CD4-positive, alpha-beta memory T cell (primary cell): ENCODE measurements at places on chromosomes 7 and 10. TPM values are rescaled to one million over a fixed set of nuclear protein-coding genes. Genes with fewer than 3 reads are reported as not detected.

GRCh38 chr10:125165584-125166573 is 5.5 kb upstream of the CTBP2 start:
- no peak overlapping the region for H3K4me3 ChIP-seq
- no peaks in the 10 kb centered on the region for H3K27me3 ChIP-seq
- no peak for DNase-seq
- H3K27ac ChIP-seq: no peak overlapping the region
- H3K4me1 ChIP-seq: no peaks in the 10 kb centered on the region

- H3K27me3 ChIP-seq: no peaks in the 10 kb centered on the region
- no peaks in the 10 kb centered on the region for H3K36me3 ChIP-seq
- H3K4me3 ChIP-seq: no peak overlapping the region
- H3K4me1 ChIP-seq: no peaks in the 10 kb centered on the region
- DNase-seq: no peak
Measured at GRCh38 chr10:34908481-34908880, 93.4 kb upstream of the PARD3 start.

GRCh38 chr7:52781250-52781649 is 254.2 kb upstream of the POM121L12 start:
- no peak overlapping the region for H3K4me3 ChIP-seq
- no peaks in the 10 kb centered on the region for H3K27me3 ChIP-seq
- no peaks in the 10 kb centered on the region for H3K4me1 ChIP-seq
- no peak overlapping the region for H3K27ac ChIP-seq
- no peaks in the 10 kb centered on the region for H3K36me3 ChIP-seq
- no peak for DNase-seq

DNA sequence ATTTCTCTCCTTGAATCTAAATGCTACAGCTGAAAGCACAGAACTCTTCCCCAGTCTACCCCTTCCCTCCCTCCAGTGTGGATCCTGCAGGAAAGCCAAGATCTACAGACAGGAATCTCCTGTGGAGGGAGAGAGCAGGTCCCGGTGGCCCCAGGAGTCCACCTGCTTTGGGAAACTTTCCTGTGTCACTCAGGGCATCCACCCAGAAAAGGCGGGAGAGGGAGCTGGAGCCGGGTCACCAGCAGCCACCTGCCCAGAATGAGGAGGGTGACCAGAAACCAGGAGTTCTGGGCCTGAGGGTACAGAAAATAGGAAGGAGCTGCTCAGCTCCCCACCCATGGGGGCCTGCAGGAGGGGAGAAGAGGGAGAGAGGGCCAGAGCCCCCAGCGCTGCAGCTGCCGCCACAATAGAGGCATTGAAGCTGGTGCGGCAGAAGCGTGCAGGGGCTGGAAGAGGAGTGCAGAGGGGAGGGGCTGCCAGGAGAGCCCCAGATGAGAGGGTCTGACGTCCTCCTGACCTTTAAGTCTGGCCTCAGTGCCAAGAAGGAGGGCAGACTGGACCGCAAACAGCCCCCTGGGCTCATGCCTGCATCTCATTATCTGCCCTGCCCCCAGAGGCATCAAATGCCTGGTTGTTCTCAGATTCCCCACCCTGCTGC is 56.3 kb upstream of the TMEM72 start:
- H3K36me3 ChIP-seq: no peaks in the 10 kb centered on the region
- no peaks in the 10 kb centered on the region for H3K4me1 ChIP-seq
- no peak overlapping the region for H3K4me3 ChIP-seq
- no peak overlapping the region for H3K27ac ChIP-seq
- no peaks in the 10 kb centered on the region for H3K27me3 ChIP-seq
- no peak for DNase-seq

GRCh38 chr10:31134311-31134952 is 102.8 kb upstream of the ZNF438 start:
- no peaks in the 10 kb centered on the region for H3K36me3 ChIP-seq
- H3K27me3 ChIP-seq: no peaks in the 10 kb centered on the region
- no peak for DNase-seq
- H3K4me1 ChIP-seq: peaks cover 37% of the 10 kb centered on the region

DNA sequence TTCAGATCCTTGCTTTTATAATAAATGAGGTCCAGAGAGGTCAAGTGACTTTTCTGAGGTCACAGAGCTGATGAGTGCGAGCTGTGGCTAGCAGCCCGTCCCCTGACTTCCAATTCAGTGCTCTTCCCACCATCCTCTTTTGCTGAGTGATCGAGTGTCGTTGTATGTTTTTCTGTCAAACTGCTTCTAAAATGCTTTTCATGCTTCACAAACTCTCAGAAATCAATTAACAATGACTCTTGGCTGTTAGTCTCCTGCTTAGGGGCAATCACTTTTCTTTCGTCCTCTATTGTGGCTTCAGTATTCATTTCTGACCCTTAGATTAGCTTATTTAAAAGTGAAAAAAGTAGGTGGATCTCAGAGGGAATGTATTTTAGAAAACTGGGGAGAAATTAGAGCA is 423.7 kb downstream of the DPP6 start:
- no peak overlapping the region for H3K4me3 ChIP-seq
- H3K4me1 ChIP-seq: no peaks in the 10 kb centered on the region
- H3K27ac ChIP-seq: no peak overlapping the region
- H3K36me3 ChIP-seq: no peaks in the 10 kb centered on the region
- H3K27me3 ChIP-seq: no peaks in the 10 kb centered on the region

DNA sequence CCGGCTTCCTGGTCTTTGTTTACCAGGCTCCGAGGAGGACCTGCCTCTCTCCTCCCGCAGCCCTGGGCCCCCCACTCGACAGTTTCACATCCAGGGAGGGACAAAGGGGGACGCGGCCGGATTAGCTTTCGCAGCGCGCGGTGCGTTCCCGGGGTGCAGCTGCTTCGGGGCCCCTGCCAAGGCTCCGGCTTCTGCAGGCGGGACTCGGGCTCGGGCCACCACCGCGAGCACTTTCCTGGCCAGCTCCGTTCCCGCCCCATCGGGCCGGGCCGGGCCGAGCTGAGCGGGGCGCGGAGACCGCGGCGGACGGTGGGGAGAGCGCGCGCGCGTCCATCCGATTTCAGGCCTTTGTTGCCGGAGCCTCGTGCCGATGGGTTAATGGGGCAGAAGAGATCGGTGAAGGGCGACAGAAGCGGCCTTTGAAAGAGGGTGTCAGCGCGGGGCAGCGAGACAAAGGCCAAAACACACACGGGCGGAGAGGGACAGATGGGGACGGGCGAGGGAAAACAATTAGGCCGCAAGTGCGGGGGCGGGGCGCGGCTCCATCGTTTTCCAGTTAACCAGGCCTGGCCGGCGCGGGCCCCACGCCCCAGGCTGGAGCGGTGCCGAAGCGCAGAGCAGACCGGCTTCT is 8.5 kb upstream of the UNCX start:
- DNase-seq: no peak
- H3K4me3 ChIP-seq: no peak overlapping the region
- H3K36me3 ChIP-seq: no peaks in the 10 kb centered on the region
- H3K27me3 ChIP-seq: peaks cover 53% of the 10 kb centered on the region
- H3K27ac ChIP-seq: no peak overlapping the region

DNA sequence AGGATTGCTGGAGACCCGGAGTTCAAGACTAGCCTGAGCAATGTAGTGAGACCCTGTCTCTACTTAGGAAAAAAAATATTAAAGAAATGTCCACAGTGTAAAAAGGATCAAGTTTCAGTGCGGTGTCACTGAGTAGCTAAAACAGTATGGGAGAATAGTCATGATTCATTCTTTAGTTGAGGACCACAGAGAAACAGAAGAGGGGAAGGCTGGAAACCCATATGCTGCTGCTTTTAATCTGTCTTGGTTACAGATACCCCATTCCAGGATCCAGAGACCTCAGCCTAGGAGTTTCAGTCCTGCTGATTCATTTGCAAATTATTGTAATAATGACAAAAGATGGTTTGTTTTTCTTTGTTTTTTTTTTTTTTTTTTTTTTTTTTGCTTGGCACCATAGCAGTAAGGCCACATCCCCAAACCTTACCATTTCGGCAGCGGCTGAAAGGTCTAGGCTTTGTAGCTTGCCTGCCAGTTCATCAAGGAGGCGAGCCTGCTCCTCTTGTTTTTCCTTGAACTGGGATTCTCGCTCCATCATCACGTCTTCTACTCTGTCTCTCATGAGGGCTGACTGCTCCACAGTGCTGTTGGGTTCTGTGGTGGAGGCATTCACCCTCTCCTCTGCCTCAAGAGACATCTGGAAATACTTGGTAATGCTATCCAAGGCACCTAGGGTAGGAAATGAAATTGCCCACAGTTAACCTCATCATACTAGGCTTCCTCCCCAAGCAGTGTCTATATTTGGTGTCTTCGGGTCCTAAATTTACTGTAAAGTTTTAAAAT is 44.2 kb downstream of the DLD start:
- no peak overlapping the region for H3K27ac ChIP-seq
- no peak for DNase-seq

DNA sequence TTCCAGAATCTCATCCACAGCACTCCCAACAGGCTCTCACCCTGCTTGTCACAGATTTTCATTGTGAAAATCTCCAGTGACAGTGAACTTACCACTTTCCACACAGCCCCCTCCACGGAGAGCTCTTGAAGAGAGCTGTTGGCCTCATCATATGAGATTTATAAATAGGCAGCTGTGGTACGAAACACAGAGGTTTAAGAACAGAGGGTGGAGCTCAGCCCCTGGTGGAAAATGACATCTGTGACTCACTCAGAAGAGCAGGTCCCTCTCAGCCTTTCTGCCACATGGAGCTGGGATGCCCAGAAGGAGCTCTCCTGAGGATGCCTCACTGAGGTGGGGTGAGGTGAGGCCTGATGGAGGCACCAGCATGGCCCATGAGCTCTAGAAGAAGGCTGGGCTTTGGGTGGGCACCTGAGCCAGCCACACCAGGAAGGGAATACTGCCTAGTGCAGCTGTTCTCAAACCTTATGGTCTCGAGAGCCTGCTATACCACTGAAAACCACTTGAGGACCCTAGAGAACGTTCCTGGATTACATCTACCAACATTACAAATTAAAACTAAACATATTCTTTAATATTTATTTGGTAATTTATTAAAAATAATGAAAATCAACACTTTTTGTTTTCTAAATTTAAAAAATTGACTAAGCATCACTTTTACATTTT is 25.8 kb upstream of the EEPD1 start:
- H3K27ac ChIP-seq: no peak overlapping the region
- no peak overlapping the region for H3K4me3 ChIP-seq
- no peaks in the 10 kb centered on the region for H3K27me3 ChIP-seq
- no peaks in the 10 kb centered on the region for H3K36me3 ChIP-seq
- DNase-seq: no peak

- no peaks in the 10 kb centered on the region for H3K4me1 ChIP-seq
- no peaks in the 10 kb centered on the region for H3K36me3 ChIP-seq
- DNase-seq: no peak
Measured at GRCh38 chr7:18806177-18806576, 310.6 kb downstream of the HDAC9 start.

DNA sequence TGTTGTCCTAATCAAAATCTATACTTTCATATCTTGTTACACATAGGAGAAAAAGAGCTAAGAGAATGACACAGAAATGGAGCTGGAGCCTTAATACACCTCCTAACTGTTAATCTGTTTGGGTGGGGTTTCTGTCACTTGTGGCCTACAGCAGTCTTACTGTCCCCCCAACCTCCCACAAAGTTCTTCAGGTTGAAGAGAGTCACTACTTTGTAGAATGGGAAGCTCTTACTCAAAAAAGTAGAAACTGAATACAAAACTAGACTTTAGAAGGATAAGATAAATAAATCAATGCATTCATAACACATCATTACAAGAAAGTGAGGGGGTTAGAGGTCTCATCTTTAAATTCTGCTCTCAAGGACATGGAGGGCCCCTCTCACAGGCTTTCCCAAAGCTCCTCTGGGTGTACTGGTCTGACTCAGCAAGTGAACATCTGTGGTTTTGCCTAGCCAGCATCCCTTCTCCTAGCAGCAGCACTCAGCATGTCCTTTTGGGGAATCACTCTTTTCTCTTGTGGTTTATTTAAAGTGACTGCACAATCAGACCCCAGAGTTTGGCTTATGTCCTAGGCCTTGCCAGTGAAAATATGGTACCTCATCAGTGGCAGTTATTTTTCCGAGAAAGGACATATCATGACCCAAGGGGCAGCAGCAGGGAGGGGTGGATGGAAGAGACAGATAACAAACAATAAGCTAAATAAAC is 2.0 kb upstream of the BLVRA start:
- H3K27me3 ChIP-seq: no peaks in the 10 kb centered on the region
- H3K27ac ChIP-seq: no peak overlapping the region
- H3K4me3 ChIP-seq: no peak overlapping the region
- H3K4me1 ChIP-seq: peaks cover 27% of the 10 kb centered on the region
- H3K36me3 ChIP-seq: no peaks in the 10 kb centered on the region
- no peak for DNase-seq

GRCh38 chr10:75475460-75476182 is 44.2 kb downstream of the LRMDA start:
- no peak overlapping the region for H3K4me3 ChIP-seq
- no peaks in the 10 kb centered on the region for H3K27me3 ChIP-seq
- H3K27ac ChIP-seq: no peak overlapping the region

GRCh38 chr7:157000741-157001653 is 9.5 kb downstream of the MNX1 start:
- peaks cover 20% of the 10 kb centered on the region for H3K4me1 ChIP-seq
- no peak overlapping the region for H3K4me3 ChIP-seq
- no peak for DNase-seq
- H3K27ac ChIP-seq: no peak overlapping the region
- peaks cover 42% of the 10 kb centered on the region for H3K27me3 ChIP-seq

- H3K27me3 ChIP-seq: no peaks in the 10 kb centered on the region
- no peaks in the 10 kb centered on the region for H3K4me1 ChIP-seq
- H3K4me3 ChIP-seq: no peak overlapping the region
- H3K36me3 ChIP-seq: no peaks in the 10 kb centered on the region
Measured at GRCh38 chr10:68171539-68172080, 60.3 kb downstream of the ATOH7 start.

DNA sequence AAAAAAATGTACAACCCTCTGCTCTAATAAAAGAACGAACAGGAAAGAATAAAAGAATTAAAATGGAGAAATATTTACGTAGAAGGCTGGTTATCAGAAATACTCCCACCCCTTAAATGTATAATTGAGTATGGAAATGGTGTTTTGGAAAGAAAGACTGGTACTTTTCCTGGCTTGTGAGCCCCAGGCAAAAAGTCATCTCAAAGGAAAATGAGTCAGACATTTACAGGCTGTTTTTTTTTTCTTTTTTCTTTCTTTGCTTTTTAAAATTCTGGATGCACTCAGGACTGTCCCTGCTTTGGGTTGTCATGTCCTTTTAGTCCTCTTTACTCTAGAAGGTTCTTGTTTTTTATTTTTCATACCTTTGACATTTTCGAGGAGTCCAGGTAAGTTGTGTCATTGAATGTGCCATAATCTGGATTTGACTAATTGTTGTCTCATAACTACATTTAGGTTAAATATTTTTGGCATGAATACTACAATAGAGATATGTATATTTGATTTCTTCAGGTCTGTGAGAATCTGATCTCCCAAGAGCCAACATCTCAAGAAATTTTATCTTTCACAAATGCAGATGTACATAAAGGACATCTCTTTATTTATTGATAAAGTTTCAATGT is 313.0 kb upstream of the GLI3 start:
- no peak overlapping the region for H3K4me3 ChIP-seq
- no peak for DNase-seq
- no peak overlapping the region for H3K27ac ChIP-seq
- no peaks in the 10 kb centered on the region for H3K27me3 ChIP-seq

C10orf143 gene
- total RNA-seq: 9.2 TPM

GJD4 gene
- total RNA-seq: 0.20 TPM

NANOS1 gene
- 0.64 TPM for total RNA-seq

ZNF365 gene
- total RNA-seq: 4.9 TPM

LIPK gene
- not detected for total RNA-seq

ITPRID1 gene
- total RNA-seq: not detected

ARHGAP19 gene
- 17.0 TPM for total RNA-seq

DPP6 gene
- not detected for total RNA-seq
